Right lobe of liver (tissue), 6 donors: ENCODE measurements at places on chromosomes 12 and 14. TPM values are rescaled to one million over a fixed set of nuclear protein-coding genes. Genes with fewer than 3 reads are reported as not detected.

LDHB gene
- total RNA-seq, result 12.4 TPM

LTBP2 gene
- 3.5 TPM for total RNA-seq

GRCh38 chr14:102363182-102363943, 622 bp downstream of the TECPR2 start:
- no peak for DNase-seq

GRCh38 chr14:96038920-96039632, at the start of gene C14orf132:
TSS of gene C14orf132 (plus strand) at chr14:96039362. CDS start at chr14:96039501, 139 bp downstream.
- peak; percentile 81 for DNase-seq

DNA sequence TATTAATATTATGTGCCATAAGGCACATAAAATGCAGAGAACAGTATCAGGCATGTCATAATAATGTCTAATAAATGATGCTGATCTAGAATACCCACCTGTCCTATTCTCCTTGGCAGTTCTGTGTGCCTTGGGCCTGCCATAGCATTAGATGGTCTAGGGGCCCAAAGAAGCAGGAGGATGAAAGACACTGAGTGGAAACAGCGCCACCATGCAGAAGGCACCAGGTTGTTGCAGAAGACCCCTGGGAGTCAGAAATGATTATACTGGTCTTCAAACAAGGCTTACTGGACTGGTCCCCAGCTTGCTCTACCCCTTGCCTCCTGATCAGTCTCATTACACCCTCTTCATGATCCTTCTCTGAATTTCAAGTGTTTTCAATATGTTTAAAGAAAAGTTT, 353.3 kb downstream of the GRIN2B start:
- DNase-seq, result no peak

- peak; percentile 51 for DNase-seq
Measured at GRCh38 chr14:64549791-64550620, at the start of gene PPP1R36. TSS of gene PPP1R36 (plus strand) at chr14:64549961. CDS start at chr14:64549998, 37 bp downstream.
